ENCODE measurements at places on chromosomes 7 and 10.

- peak; percentile 62 for DNase-seq
Observed at GRCh38 chr7:101681170-101682007, 52.3 kb upstream of the MYL10 start.

- no peak for DNase-seq
Observed at GRCh38 chr7:50368366-50368765, 63.9 kb downstream of the IKZF1 start.

GRCh38 chr10:33537066-33537465 is 202.6 kb upstream of the NRP1 start:
- DNase-seq: no peak

- no peak for DNase-seq
Observed at GRCh38 chr7:156176039-156176438, 363.8 kb upstream of the SHH start.

GRCh38 chr7:22174574-22174953 is 182.4 kb downstream of the RAPGEF5 start:
- DNase-seq: no peak

DNA sequence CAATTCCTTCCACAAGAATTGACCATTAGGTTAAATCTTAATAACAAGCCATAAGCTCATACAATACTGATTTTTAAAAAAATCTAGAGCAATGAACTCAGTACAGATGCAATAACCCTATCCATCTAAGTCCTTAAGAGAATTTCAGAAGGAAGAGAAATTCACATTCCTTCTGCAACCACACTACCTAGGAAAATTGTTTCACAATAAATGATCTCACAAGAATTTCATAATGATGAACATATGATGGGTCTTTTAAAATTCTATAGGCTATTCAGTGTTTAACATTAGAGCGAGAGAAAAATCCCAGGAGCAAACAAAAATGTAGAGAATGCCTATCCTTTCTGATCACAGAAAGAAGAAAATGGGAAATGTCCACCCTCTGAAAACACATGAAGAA is 70.0 kb upstream of the MAGI2 start:
- no peak for DNase-seq

DNA sequence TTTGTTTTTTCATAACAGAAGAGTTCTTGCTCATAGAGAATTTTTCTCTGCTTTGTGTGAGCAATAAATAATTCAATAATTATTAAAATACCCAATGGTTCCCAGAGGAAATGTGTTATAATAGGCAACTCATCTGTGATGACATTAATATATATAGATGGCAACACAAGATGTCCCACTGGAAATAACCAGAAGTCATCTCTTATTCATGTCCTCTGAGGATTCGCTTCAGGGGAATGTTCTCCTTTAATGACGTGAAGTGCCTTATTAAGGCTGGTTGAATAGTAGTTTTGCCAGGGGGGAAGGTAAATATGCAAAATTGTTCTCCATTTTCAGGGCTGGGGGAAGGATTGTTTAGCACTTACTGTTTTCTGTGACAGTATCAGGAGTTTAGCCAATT is 3.1 kb downstream of the SLC39A12 start:
- peak; percentile 33 for DNase-seq

DNA sequence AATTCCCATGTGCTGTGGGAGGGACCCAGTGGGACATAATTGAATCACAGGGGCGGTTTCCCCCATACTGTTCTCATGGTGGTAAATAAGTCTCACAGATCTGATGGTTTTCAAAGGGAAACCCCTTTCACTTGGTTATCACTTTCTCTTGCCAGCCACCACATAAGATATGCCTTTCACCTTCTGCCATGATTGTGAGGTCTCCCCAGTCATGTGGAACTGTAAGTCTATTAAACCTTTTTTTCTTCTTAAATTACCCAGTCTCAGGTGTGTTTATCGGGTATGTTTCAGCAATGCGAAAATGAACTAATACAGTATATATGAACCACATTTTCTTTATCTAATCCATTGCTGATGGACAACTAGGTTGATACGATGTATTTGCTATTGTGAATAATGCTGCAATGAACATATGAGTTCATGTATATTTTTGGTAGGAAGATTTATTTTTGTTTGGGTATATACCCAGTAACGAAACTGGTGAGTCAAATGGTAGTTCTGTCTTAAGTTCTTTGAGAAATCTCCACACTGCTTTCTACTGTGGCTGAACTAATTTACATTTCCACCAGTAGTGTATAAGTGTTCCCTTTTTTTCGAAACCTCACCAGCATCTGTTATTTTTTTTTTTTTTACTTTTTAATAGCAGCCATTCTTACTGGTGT is 70.0 kb upstream of the HGF start:
- DNase-seq: no peak

GRCh38 chr10:1195828-1196227 is 139.6 kb downstream of the WDR37 start:
- DNase-seq: no peak

- peak; percentile 56 for DNase-seq
Observed at GRCh38 chr7:45919993-45920459, 1.0 kb downstream of the IGFBP3 start.

GRCh38 chr10:109780997-109781396 is 142.3 kb downstream of the XPNPEP1 start:
- no peak for DNase-seq

- peak; percentile 22 for DNase-seq
Observed at GRCh38 chr10:96271016-96271815, at the start of gene BLNK. Gene BLNK, minus strand, starts transcription at chr10:96271569. Its CDS starts 171 bp downstream, at chr10:96271398.

DNA sequence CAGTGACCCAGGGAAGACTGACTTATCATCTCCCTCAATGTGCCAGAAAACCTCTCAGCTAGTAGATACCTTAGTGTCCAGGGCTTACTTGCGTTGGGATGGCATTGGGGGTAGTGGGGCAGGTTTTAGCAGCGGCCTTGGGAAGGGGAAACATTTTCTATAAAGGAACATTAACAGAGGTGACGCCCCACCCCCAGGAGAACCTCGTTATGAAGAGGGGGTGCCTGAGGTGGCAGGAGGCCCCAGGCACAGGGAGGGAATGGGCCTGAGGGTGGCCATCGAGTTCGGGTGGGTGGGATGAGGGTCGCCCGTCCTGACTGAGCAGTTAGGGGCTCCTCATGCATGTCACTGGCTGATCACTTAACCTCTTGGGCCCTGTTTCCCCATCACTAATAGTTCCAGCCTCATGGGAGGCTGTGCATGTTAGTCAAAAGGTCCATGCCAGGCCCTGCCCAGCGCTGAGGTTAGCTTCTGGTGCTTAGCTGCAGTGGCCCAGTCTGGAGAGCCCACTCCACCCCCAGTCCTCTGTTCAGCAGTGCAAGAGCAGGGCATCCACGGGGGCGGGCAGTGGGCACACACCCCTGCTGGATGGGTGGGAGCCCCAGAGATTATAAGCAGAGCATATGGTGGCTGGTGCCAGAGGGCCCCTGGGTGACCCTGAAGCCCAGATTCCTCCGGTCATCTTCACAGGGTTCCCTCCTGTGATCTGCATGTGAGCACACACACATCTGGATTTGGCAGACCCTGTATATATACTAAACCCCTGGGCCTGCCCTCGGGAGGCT is 27.0 kb downstream of the UNC5B start:
- DNase-seq: no peak

GRCh38 chr10:21661935-21662334 is 127.9 kb downstream of the MLLT10 start:
- no peak for DNase-seq

- peak; percentile 78 for DNase-seq
Observed at GRCh38 chr10:30059209-30060107, at the start of gene JCAD. Gene JCAD, minus strand, starts transcription at chr10:30059586. Its CDS starts 11,774 bp downstream, at chr10:30047812.

All from eye (tissue), 1 donor.